ENCODE measurements at places on chromosomes 4 and X.
A peak's percentile ranks its signal among the peaks of the same experiment; 100 is the strongest.

DNA sequence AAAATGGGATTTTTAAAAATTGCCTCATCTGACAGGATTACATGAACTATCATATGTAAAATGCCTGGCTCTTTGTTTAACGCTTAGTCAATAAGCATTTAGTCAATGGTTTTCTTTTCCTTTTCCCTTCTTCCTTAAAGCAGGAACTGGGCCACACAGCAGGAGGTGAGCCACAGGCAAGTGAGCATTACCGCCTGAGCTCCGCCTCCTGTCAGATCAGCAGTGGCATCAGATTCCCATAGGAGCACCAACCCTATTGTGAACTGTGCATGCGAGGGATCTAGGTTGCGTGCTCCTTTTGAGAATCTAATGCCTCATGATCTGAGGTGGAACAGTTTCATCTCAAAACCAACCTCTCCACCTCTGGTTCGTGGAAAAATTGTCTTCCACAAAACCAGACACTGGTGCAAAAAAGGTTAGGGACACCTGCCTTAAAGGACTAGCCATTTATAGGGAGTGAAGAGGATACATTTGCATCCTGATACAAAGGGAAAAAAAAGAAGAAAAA is 306.1 kb downstream of the FBXW7 start:
- no peak for DNase-seq

- no peak for DNase-seq
Observed at GRCh38 chrX:42495139-42495538, 282.8 kb downstream of the PPP1R2C start.

DNA sequence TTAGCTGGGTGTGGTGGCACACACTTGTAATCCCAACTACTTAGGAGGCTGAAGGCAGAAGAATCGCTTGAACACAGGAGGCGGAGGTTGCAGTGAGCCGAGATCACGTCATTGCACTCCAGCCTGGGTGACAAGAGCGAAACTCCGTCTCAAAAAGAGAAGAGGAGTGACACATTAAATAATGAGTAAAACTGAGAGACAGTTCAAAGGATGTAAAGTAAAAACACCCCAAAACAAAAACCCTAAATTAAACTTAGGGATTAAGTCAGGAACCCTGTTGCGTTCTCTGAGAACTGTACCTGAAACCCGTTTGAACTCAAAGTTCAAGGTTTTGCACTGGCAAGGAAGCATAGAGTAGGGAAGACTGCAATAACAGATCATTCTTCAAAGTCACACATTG is 141.7 kb downstream of the BRWD3 start:
- DNase-seq, result no peak

GRCh38 chr4:88820698-88821415 is 123.2 kb upstream of the NAP1L5 start:
- no peak for DNase-seq

- DNase-seq, result peak; percentile 6
Observed at GRCh38 chrX:76148753-76149152, 24.1 kb upstream of the PBDC1 start.

DNA sequence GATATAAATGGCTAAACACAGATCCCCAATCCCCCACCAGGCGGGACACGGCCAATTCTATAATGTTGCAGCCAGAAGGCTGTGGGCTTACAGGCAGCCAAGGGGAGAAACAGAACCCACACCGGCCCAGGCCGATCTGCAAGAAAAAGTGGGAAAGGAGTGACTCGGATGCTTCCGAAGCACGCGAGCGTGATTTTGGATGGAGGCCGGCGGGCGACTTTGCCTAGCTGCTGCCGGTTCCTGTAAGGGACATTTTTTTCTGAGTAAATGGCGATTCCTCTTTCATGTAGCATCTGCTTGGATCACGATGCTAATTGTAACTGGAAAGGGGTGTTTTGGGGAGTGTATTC is 470.2 kb downstream of the PCDH19 start:
- DNase-seq, result no peak

DNA sequence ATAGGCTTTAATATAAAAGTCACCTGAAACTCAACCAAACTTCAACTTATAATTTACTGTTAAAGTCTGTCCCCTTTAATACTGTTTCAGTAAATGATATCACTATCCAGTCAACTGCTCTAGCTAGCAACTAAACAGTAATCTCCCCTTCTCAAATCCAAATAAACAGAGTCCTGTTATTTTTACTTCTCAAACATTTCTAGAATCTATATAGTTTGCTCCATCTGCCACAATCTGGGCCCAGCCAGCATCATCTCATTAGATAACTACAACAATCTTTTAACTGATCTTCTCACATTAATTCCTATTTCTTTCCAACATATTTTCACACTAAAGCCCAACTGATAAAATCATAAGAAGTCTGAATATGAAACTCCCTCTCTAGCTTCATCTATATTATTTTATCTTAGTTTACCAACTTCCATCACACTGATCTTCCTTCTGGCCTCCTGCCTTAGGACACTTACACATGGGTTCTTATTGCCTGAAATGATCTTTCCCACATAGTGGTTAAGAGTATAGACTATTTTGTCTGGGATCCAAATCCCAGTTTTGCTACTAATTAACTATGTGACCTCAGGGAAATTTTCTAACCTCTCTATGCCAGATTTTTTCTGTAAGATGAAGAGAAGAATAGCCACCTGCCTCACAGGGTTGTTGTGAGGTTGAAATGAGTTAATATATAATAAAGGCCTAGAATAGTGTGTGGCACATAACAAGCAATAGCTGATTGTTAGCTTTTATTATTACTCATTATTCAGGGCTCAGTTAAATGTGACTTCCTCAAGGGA is 18.6 kb downstream of the TBCK start:
- DNase-seq, result no peak

DNA sequence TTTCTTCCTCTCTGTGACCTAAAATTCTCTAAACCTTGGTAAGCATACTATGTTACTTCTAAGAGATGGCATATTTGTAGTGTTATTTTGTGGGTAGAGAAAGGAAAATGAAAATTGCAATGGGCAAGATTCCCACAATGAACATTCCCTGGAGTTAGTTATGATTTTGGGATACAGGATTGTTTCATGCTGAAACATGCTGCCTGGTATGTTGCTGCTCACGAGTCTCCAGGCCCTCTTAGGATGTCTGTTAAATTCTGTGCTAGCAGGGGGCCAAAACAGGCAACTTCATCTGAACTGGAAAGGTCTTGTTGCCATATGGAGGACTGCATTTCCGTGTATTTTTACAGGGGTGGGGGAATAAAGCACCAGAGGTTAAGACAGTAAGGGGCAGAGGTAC is 18.9 kb upstream of the MSMO1 start:
- no peak for DNase-seq

DNA sequence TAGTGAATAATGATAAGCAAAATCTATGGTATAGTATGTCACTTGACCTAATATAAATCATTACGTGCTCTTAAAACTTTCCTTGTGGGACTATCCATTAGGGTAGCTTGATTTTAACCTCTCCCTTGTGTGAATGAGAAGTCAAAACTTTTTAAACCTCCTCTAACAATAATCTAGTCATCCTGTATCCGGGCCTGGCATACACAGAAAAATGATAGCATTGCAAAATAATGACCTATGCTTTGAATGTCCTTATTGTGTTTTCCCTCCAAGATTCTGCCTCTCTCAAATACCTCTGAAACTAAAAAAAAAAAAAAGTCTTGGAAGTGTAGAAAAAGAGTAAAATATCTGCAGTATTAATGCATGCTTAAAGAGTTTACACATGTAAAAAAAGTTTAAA is 250.0 kb upstream of the NDST3 start:
- no peak for DNase-seq

DNA sequence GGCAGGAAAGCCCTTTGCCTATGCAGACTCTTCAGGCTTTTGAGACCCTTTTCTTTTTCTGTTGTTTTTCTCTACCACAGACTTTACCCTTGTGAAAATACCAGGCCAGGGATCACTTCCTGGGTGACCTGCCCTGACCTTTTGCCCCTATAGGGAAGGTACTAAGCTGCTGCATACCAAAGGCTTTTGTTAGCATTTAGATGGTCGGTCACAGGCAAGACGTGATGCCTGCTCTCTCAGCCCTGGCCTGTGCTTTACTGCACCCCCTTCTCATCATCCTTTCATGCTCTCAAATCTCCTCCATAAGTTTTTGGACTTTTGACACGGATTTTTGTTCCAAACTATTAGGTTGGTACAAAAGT is 98.2 kb downstream of the ARHGAP10 start:
- DNase-seq, result no peak

- no peak for DNase-seq
Observed at GRCh38 chr4:26355392-26356052, 34.7 kb downstream of the RBPJ start.

DNA sequence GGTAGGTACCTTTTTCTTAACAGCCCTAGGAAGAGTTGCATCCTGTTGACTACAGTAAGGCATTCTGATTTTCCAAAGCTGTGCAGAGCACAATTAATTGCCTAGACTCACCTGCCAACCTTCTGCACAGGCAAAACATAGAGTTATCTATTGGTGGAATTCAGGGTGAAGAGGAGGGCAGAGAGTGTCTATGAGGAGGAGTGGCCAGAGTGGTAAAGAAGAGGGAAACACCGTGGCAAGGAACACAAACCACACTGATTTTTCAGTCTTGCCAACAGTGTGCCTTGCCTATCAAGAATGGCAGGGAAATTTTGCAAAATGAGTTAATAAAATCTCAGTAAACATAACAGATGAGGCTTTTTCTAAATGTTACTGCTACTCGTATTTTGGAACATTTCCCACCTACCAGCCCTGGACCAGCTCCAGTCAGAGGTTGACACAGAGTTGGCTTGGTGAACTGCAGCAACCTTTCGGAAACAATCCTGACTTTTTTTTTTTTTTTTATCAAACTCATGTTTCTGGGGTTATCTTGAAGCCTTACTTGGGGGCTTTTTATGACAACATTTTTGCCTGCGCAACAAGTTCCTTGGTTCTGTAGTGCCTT is 67.9 kb upstream of the CAPN6 start:
- no peak for DNase-seq

GRCh38 chr4:179361978-179362486 is 1919.8 kb upstream of the AGA start:
- DNase-seq, result no peak

GRCh38 chr4:154332681-154333421 is 158.7 kb downstream of the DCHS2 start:
- DNase-seq, result peak; percentile 9

DNA sequence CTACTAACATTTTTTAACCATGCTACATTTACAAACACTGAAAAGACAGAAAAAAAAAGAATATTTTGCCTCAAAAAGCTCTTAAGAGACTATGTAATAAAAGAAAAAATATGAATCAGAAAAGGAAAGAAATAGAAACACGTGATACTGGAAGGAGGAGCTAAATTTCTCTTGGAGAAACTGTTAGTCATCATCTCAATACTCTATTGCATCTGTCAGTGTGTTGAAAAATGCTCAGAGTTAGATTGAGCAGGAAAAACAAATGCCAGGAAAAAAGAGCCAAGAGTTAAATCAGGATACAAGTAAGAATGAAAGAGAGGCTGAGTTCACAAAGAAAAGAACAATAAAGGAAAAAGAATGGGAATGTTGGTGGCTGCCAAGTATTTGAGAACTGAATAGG is 2.6 kb downstream of the RAB28 start:
- DNase-seq, result no peak

- DNase-seq, result peak; percentile 50
Observed at GRCh38 chr4:103091601-103092223, 7.9 kb downstream of the BDH2 start.

DNA sequence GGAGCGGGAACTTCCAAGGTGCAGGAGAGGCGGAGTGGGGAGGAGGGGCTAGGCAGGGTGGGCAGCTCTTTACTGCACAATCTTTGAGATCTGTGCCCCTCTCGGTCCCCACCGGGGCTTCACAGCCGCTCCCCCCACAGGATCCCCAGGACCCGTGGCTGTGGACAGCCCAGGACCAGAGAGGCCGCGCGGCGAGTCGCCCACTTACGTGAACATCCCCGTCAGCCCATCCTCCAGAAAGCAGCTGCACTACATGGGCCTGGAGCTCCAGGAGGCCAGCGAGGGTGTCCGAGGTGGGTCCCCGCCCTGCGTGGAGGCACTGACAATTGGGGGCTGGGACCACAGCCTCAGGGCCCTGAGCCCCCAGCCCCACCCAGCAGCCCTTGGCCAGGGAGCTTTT is 32.1 kb downstream of the LRPAP1 start:
- no peak for DNase-seq

DNA sequence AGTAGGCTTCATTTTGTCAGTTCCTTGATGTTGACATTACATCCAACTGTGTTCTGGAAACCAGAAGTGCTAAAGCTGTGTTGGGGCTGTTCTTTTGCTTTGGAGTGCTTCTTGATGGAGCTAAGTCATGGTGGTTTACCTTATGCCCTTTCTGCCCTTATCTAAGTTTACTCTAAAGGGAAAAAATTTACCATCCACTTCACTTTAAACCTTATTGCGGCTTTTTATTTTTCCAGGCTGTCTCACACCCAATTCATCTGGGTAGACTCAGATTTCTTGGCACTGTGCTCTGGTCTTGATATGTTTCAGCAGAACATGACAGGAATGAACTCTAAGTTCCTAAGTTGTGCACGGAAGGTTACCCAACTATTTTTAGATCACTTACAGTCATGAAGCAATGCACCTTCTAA is 104.7 kb upstream of the TTC29 start:
- peak; percentile 3 for DNase-seq

DNA sequence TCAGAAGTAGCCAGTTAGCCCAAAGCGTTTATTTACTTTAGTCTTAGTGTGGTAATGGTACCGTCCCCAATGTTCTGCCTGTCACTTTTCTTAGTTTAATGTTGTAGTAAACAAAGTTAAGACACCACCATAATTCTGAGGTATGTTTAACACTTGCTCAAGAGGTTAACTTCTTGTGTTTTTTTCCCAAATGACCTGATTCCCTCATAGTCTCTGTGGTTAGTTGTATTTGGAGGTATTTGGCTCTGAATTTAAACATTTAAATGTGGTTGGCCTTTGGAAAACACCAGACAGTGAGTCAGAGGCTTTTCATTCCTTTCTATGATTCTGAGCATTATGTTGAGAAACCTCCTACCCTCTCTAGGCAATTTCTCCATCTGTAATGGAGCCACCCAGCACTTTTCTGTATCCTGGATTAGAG is 47.9 kb downstream of the CXCL1 start:
- peak; percentile 89 for DNase-seq

DNA sequence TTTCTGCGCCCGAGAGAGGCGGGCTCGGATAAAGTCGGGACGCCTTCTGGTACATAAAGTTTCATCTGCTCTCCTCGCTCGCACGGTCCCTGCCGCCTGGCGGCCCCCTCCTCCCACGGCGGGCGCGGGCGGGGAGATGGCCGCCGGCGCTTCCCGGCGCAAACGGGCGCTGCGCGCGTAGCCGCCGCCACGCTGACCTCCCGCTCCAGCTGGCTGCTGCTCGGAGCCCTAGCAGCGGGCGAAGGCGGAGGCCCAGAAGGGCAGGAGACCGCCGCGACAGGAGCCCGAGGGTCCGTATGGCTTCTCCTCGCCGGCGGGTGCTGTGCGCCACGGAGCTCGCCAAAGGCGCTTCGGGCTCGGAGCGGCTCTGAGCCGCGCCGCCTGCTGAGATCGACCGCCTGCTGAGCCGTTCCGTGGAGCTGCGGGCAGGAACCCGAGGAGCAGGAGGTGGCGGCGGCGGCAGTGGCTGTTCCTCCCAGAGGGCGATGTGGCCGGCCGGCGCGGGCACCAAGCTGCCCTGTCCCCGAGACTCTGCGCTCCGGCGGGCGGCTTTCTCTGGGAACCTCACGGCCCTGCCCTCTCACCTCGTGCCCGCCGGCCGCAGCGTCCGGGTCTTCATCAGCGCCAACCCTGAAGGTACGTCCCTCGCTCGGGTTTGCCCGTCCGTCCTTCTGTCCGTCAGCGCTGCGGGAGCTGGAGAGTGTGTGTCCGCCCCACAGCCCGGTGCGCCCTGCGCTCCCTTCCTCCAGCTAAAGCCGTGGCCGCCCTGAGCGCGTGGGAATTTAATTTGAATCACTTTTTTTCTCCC is at the start of gene NWD2:
Gene NWD2 (plus strand): TSS at position 161 of the 808 bp plus-strand sequence. CDS start 325 bp downstream, at position 486.
- DNase-seq, result no peak

GRCh38 chr4:147494301-147494700 is 13.4 kb downstream of the EDNRA start:
- DNase-seq, result no peak
